Stimulated activated CD4-positive, alpha-beta T cell treated with anti-CD3 and anti-CD28 coated beads, Interleukin-15, amount 100 ng/mL, for 48 hours (primary cell): ENCODE measurements at places on chromosomes 5 and 9.

- no peak for DNase-seq
These were observed 256.8 kb downstream of the GABRG2 start for GRCh38 chr5:162324328-162324727.

DNA sequence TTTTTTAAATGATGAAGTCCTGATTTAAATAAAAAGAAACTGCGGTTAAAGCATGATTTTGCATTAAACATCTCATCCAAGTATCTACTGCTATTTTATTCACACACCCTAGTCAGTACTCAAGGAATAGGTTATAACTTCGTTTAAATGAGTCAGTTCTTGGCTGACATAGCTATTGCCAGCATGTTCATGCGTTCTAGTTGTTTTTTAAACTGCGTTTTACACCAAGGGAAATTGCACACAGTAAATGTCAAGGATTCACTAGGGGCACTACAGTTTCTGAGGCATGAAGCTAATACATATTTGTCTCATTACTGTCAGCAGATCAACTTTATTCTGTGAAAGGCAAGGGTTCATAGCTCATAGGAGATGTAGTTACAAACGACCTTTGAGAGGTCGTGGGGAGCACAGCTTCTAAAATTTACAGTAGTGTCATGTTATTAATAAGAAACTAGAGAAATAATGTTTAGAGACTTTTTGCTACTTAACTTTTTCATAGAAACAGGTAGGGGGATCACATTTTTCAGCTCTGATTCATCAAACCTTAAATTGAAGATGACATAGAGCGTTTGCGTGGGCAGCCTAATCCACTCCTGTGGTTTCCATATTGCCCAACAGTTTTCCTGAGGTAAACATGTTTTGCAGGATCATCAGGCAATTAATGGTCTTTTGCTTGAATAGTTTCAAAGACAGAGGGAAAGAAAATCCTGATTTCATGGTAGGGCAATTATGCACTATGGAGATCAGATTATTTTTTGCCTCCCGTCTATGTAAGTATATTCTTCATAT lies 2222.7 kb upstream of the WWC1 start:
- no peak for DNase-seq

DNA sequence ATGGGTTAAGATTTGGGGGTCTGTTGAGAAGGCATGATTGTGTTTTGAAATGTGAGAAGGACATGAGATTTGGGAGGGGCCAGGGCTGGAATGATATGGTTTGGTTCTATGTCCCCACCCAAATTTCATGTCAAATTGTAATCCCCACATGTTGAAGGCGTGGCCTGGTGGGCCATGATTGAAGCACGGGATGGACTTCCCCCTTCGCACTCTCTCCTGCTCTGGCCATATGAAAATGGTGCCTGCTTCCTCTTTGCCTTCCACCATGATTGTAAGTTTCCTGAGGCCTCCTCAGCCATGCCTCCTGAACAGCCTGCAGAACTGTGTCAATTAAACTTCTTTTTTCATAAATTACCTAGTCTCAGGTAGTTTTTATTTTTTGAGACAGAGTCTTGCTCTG lies 14.7 kb upstream of the NOTCH1 start:
- DNase-seq, result no peak

- DNase-seq, result no peak
These were observed 367.7 kb upstream of the RFX3 start for GRCh38 chr9:3893519-3893918.

DNA sequence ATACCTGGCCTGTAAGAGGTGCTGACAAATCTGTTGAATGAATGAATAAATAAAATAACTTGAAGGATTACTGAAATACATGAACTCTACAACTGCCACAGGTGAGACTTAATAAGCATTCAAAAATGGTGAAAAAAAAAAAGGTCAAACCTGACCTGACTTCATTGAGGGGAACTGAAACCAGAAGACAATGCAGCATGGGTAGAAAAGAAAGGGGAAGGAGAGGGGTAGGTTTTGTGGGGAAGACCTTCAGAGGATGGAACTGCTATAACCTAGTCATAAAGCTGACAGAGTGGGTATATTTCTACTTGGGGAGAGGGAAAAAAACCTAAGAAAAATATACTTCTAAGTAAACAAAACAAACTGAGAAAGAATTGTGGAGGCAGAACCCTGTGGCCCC lies 56.6 kb downstream of the RASEF start:
- no peak for DNase-seq

DNA sequence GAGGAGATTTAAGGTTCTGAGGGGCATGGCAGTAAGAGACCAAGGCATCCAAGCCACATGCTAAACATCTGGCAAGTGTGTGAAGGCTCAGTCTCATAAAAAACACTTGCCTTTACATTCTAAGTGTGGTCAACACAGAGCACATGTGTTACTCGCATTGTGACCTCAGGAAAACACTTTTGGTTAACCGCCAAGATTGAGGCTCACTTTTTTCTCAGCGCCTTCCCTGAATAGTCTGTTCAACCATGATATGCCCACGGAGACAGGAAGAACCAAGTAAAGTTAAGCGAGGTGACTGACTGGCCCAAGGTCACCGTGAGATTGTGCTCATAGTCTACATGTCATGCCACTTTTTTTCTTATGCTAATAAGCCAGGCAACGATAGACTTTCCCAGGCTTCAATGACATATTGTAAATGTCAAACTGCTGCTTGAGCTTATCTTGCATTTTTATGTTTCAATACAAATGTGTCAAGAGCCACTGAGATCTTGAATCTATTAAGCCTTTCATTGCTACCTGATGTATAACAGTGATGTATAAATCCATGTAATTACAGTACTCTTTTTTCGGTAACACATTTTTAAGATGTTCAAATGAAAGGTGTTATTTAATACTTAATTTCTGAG lies 21.1 kb upstream of the IL9 start:
- DNase-seq, result no peak

DNA sequence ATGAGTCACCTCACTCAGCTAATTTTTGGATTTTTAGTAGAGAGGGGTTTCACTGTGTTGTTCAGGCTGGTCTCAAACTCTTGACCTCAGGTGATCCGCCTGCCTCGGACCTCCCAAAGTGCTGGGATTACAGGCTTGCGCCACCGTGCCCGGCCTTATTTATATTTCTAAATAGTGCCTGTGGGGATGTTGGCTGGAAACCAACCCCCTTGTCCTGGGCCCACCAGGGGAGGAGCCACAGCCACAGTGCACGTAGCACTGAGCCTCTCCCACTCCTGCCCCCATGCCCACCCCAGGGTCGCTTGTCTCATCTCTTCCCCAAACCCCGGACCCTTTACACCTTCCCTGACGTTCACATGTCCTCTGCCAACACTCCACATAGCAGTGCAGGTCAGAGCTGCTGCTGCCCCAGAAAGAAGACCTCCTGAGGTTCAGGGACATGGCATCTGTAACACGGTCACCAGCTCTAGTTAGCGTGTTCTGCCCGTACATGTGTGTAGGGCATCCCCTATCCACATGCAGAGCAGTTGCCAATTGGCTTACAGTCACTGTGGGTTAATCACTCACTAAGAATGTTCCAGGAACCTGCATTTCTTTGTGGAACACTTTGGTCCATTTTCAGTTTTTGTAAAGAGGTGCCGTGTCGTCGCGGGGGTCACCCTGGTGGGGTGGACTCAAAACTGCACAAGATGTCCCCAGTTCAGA lies 10.2 kb upstream of the MRPS2 start:
- no peak for DNase-seq

DNA sequence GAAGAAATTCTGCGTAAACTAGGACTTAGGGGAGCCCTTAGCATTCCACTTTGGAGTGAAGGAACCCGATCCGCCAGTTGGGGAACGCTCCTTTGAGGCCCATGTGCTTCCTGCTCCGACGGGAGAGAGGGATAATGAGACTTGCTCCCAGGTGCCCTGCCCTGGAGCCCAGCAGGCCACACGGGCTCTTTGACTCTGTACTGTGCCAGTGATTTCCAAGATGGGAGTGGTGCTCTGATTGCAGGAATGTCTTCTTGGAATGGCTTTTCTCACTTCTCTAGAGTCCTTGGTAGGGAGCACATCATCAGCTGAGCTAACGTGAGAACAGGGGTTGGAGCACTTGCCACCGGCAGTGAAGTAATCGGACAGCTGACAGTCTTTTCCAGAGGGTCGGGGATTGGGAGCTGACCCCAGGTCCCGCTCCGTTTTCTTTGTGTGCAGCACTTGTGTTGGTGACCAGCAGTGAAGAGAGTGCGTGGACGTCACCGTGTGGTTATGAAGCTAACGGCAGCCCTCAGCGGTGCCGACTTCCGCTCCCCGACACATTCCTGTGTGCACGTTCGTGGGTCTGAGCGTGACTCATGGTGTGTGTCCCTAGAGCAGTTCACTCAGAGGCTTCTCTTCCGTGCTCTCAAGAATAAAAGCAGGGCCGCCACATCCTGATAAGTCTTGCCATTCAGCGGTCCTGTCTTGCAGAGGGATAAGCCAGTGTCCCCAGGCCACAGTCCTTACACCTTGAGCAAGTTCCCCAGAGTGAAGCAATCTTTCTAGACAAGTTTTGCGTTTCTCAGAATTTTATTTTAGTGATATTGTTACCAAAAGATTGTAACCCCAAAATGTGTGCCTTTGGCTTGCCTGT lies 25.6 kb downstream of the ABL1 start:
- no peak for DNase-seq

GRCh38 chr5:174793684-174794328 lies 69.4 kb downstream of the MSX2 start:
- peak; percentile 9 for DNase-seq

DNA sequence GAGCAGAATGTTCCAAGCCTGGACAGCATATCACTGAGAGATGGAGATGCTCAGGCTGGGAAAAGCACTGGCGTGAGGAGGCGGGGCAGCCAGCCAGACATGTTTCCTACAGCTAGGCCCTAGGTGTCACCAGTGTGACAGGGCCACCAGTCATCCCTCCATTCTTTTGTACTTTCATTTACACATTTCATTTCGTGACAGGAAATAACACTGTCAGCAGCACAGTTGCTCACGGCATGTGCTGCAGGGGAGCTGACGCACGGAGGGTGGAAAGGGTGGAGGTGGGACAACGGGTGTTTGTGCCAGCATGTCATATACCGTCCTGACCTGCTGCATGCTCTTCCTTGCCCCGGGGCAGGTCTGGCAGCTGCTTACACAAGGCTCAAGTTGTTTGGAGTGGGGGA lies 14.8 kb upstream of the CEMIP2 start:
- DNase-seq, result peak; percentile 83

DNA sequence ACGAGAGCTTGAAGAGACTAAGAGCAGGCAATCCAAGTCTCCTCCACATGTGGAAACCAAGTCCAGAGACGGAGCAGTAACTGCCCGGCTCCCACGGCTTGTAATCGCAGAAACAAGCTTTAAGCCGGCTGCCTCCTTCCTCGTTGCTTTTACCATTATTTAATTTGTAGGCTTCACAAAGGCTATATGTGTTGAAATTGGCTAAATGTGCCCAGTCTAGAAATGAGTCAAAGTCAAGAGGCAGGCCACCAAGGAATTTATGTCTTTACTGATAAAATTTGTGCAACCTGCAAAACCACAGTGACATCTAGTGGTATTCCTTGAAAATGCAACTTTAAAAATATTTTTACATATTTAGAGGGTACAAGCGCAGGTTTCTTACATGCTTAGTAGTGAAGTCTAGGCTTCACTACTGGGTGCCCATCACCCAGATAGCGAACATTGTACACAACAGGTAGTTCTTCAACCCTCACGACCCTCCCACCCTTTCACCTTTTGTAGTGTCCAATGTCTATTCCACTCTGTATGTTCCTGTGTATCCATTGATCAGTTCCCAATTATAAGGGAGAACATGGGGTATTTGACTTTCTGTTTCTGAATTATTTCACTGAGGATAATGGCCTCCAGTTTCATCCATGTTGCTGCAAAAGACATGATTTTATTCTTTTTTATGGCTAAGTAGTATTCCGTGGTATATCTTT lies 33.5 kb upstream of the EBF1 start:
- DNase-seq, result no peak

DNA sequence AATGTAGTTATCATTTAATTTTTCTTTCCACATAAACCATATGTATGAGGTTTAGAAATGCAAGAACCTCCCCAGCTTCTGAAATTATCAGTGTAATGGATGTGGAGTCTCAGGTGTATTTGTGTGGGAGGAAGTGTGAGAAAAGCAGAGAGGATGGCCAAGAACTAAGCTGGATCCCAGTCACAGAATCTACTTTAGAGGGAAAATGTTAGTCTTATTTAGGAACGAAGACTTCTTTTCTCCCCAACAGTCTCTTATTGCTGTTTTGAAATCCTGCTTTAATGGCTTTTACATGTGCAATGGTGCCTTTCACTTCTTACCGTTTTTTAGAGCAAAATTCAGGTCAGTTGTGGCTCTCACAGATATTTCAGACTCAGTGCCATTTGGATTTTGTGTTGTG lies 3.0 kb downstream of the EQTN start:
- no peak for DNase-seq

GRCh38 chr5:167821151-167821550 lies 470.3 kb upstream of the WWC1 start:
- DNase-seq, result no peak

DNA sequence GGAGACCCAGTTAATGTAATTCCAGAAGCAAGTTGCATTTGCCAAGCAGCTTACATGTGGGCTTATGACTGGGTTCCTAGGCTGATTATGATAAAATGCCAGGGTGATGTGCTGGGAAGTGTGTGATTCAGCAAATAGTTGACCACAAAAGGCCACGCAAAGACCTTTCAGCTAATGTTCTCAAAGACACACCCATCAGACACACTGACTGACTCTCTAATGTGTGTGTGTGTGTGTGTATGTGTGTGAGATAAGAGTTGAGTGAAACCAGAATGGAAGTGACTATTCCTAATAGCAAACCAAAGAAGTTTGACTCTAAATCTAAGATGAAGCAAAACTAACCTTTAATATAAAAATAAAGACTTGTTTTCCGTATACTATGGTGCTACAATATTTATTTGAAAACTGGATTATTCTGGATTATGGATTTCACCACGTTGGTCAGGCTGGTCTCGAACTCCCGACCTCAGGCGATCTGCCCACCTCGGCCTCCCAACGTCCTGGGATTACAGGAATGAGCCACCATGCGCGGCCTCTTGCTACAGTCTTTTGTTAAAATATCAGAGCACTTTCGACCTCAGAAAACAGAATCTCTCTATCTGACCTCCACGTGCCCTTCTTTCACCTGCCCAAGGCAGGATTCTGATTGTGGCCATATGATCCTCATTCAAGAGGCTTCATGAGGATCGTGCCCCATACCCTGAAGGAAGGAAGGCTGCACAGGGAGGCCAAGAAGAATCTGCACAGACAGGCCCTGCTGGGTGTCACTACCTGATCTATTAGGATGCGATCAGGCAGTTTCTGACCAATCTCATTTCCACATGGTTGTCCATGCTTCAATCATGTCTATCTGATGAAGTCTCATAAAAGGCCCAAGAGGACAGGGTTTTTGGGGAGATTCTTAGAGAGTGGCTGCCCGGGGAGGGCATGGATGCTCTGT lies 75.6 kb downstream of the USP20 start:
- no peak for DNase-seq

DNA sequence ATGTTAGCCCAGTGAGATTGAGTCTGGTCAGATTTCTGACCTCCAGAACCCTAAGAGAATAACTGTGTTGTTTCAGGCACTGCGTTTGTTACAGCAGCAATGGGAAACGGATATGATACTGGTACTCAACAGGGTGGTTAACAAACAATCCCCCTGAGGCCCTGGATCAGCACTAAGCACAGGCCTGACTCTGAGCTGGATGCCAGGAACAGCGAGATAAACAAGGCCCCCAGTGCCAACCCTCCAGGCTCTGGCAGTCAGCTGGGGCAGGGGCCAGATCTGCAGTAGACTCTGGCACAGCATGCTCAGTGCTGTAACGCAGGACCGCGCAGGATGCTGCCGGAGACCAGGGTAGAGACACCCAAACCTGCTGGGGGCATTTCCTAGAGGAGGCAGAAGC lies 22.1 kb downstream of the CPLX2 start:
- DNase-seq, result no peak

GRCh38 chr5:51618234-51618633 lies 235.0 kb downstream of the ISL1 start:
- DNase-seq, result no peak

GRCh38 chr9:136549010-136549980 lies 3.4 kb upstream of the NOTCH1 start:
- no peak for DNase-seq
